Glutamatergic neuron (in vitro differentiated cells): ENCODE measurements at places on chromosomes 11 and 22. TPM values are rescaled to one million over a fixed set of nuclear protein-coding genes. Genes with fewer than 3 reads are reported as not detected.

- no peak for DNase-seq
These were observed 32.5 kb downstream of the DRG1 start for GRCh38 chr22:31431950-31432349.

Gene CALCA
- total RNA-seq, result not detected

DNA sequence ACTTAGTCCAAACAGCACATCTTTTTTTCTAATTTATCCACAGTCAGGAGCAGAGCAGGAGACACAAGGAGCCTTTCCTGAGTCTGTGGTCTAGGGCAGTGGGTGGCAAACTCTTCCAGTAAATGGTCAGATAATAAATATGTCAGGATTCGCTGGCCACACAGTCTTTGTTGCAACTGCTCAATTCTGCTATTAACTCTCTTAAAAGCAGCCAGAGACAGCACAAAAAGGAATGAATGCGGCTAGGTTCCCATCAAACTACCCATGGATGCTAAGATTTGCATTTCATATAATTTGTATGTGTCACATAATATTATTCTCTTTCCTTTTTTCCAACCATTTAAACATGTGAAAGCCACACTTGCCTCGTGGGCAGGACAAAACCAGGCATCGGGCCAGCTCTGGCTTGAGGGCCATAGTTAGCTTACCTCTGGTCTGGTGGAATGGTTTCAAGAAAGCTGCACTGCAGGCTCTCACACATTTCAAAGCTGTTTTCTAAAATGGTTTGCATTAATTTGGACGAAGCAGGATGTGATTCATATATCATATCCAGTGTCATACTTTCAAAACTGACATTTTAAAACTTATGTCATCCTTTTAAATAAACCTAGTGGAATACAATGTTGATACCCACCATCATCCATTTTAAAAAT is 64.7 kb upstream of the CD5 start:
- DNase-seq, result no peak

Gene XKR3
- total RNA-seq, result not detected

DNA sequence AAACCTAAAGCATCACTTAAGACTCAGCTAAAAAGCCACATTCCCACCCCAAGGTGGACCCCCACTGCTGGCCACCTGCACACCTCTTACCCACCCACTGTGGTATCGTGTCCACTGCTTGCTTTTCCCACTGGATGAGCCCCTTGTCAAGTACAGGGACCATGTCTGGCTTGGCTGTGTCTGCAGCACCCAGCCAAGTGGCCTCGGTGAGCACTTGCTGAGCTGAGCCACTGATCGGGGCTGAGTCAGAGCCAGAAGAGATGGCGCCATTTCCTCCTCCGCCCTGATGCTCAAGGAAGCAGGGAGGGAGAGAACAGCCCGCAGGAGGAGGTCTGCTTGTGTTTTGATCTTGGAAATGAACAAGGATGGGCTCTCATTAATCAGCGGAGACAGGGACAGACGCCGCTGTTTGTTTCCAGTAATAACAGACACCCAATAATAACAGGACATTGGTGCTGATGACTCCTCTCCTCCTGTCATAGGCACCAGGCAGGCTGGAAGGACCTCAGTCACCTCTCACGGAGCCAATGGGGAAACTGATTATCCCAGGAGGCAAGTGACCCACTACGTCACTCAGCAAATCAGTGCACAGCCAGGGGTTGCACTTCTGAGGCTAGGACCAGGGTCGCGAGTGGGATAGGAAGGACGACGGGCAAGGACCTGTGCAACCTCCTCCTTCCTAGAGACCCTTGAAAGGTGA is 85.2 kb upstream of the RTL6 start:
- no peak for DNase-seq

- no peak for DNase-seq
These were observed 892.4 kb downstream of the KCNA4 start for GRCh38 chr11:29124470-29124869.

GRCh38 chr11:110434952-110435779 is 5.4 kb downstream of the FDX1 start:
- no peak for DNase-seq

Gene OTOG
- not detected for total RNA-seq

- no peak for DNase-seq
These were observed 126.1 kb downstream of the PGR start for GRCh38 chr11:101003468-101003867.

GRCh38 chr11:67283481-67283963 is 5.6 kb upstream of the ANKRD13D start:
- no peak for DNase-seq

Gene SPDYC
- total RNA-seq, result not detected

Gene F2
- 0.29 TPM for total RNA-seq

Gene SMTNL1
- not detected for total RNA-seq

GRCh38 chr22:38034278-38034882 is 22.8 kb upstream of the PICK1 start:
- DNase-seq, result no peak

Gene KDM4E
- 1.1 TPM for total RNA-seq

GRCh38 chr22:25060522-25061071 is 108.1 kb downstream of the KIAA1671 start:
- no peak for DNase-seq

DNA sequence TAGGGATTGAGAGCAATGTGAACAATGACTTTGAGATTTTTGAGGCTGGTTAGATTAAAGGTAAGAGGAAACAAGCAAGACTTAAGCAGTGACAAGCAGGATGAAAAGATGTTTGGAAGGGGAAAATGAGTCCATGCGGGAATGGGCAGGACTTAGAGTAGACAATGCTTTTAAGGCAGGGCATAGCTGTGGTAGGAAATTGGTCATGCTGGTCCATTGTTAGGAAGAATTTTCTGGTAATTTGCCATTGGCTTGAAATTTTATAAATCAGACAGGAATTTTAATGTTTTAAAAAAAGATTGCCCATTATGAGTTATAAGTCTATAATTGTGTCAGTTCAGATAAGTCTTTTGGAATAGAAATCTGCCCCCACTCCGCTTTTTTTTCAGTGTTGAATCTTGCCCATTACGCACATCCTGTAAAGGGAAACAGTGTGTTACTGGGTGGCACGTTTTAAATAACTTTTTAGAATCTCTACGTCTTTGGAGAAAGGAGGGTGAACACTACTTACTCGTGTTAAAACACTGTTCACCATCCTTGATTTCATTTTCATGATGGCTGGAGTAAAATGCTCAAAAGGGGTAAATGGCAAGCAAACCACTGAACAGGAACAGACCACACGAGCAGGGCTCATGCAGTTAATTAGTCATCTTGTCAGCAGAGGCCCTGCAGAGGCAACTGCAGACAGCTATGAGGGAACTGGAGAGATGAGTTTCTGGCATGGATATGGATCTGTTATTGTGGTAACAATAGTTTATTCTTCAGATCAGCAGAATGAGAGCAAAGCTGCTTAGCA is 25.0 kb downstream of the SWAP70 start:
- no peak for DNase-seq

DNA sequence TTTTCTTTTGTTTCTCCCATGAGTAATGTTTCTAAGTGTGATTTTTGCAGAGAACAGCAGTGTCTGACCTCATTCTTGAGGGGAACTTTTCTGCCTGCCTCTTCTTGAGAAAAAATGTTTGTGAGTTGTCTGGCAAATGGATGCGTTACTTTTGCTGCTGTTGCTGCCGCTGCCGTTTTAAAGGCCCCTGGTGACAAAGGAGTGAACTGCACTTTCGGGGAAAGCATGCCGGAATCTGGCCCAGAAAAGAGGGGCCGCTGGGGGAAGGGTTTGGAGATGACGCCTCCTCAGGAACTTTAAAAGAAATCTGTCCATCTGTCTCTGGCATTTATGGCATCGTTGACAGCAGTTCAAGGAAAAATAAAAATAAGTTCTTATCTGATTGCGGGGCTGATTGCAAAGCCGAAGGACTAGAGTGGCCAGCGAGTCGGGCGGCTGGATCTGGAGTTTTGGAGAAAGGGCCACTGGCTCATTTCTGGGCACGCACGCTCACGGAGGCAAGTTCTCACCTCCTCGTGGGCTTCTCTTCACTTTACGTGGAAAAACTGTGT is 16.5 kb downstream of the ZBTB16 start:
- peak; percentile 67 for DNase-seq

Gene CEP126
- total RNA-seq, result 3.9 TPM

Gene RFPL3
- not detected for total RNA-seq

GRCh38 chr22:42780070-42780540 is 59.4 kb upstream of the A4GALT start:
- no peak for DNase-seq

GRCh38 chr11:72975778-72976521 is 161.7 kb downstream of the ATG16L2 start:
- no peak for DNase-seq

DNA sequence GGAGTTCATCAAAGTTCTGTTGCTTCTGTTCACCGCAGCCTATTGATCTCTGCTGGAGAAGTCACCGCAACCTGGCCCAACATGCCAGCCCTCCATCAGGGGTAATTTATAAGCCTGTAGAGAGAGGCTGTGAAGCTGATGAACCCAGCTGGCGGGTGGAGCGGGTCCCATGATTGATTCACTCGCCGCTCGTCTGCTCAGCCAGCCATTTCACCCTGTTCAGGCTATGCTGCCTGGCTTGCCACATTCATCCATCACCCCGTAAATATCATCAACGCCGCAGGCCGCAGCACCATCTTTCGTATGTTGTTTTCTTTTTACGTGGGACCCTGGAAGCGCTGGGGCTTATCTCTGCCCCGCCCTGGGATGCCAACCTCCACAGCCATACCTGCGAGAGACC is 116.7 kb upstream of the OPCML start:
- DNase-seq, result no peak

Gene PKP3
- not detected for total RNA-seq

GRCh38 chr11:3090096-3090901 is 33.1 kb upstream of the CARS1 start:
- DNase-seq, result no peak

GRCh38 chr11:64531906-64532312 is 59.1 kb upstream of the SLC22A12 start:
- DNase-seq, result no peak

DNA sequence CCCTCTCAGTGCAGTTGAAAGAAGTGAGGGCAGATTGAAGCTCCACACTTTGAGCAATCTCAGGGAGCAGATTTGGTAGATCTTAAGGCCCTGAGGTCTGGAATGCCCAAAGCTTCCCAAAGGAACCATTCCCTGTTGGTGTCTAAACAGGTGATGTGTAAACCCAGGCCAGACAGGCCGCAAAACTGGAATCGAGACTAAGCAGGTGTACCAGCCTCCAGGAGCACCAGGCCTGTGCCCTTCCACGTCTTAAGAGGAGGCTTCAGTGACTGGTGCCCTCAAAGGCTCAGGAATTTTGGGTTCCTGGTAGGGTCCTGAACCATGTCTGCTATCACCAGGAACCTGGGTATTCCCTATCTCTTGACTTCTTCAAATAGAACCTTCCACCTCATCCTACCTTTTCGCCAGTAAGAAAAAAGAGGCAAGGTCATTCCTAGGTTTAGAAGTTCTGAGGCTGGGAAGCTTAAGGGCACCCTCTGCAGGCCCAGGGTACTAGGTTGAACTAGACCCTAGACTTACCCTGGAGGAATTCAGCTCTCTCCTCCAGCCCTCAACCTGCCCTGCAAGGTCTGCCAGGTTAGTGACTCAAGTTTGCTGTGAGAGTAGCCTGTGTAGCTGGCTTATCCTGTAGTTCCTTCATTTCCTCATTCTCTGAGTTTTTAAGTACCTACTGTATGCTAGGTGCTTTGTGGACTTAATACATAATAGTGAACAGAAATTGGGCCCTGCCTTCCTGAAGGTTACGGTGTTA is 100.0 kb upstream of the NNMT start:
- DNase-seq, result no peak

Gene HBE1
- total RNA-seq, result not detected

DNA sequence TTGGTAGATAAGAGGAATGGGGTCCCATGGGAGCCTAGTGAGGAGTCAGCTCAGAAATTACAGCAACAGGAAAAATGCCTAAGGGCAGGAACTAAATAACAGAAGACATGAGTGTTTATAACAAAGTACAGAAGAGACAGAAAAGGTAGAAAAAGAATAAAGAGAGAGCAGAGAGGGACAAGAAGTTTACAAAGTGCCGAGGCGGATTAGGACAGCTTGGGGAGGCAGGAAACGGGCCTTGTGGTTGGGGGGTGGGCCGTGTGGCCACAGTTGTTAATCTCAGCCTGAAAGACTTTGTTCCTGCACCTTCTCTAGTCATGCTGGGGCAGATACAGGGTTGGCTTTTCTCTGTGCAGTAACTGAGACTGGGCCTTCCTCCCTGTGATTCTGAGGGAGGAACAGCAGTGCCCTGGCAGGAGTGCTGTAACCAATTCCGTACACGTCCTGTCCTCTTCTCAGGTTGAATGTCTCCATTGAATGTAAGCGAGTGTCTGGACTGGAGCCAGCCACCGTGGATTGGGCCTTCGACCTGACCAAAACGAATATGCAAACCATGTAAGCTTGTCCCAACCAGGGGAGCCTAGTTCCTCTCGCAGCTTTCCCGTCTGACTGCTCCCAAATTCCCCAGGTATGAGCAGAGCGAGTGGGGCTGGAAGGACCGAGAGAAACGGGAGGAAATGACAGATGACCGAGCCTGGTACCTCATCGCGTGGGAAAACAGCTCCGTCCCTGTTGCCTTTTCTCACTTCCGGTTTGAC is 13.2 kb downstream of the NAA40 start:
- no peak for DNase-seq

DNA sequence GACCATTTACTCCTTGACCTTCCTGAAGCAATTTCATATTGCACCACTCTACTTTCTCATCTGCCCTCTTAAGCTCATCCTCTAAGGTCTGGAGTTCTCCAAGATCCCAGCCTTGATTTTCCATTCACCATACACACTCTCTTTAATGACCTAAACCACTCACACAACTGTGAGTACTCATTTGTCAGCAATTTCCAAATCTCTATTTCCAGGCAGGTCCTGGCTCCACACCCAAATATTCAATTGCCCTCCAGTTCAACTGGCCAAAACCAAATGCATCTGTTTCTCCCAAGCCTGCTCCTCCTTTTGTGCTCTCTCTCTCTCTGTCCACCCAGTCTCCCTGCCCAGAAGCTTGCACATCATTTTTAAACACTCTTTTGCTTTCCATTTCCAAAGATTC is 39.6 kb downstream of the NEU3 start:
- no peak for DNase-seq

- DNase-seq, result no peak
These were observed 71.3 kb upstream of the PARVG start for GRCh38 chr22:44109416-44109815.

Gene TAF6L
- total RNA-seq, result 39.4 TPM

DNA sequence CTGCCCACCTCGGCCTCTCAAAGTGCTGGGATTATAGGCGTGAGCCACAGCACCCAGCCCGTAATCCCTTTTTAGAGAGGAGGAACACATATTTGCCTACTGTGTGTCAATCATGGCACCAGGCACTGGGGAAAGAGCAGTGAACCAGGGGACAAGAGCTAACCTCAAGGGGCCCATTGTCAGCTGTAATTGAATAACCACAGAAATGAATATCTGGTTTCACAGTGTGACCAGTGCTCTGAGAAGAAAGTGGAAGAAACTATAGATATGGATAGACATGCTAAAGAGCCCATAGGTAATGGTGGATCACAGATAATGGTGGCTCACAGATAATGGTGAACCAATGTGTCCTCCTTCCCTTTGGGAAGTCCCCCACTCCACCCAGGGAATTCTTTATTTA is 8.6 kb upstream of the KCTD14 start:
- no peak for DNase-seq

Gene IFITM10
- 5.4 TPM for total RNA-seq
